Cerebellum (tissue), 4 donors: ENCODE measurements at places on chromosomes 12 and 14.

DNA sequence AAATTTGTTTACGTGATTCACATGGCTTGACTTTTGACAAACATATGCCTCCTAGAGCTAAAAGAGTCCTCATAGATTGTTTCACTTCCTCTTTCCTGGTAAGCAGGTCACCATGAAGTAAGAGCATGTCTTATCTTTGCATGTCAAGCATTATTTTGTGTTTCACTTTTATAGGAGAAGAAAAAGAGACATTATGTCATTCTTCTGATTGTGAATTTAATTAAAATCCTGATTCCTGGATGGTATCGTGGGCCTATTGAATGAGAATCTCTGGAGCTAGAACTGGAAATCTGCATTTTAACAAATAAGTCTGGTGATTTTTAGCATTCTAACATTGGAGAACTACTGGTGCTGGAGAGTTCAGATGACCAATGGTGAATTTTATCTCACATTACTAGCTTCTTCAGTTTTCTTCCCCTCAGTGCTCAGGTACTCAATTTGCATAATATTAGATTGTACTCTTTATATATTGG lies 218.6 kb upstream of the ATP2B1 start:
- DNase-seq, result no peak

- DNase-seq, result no peak
Observed at GRCh38 chr12:118103201-118103600, 610 bp downstream of the VSIG10 start.

- no peak for DNase-seq
Observed at GRCh38 chr14:89401241-89401640, 15.8 kb downstream of the FOXN3 start.

DNA sequence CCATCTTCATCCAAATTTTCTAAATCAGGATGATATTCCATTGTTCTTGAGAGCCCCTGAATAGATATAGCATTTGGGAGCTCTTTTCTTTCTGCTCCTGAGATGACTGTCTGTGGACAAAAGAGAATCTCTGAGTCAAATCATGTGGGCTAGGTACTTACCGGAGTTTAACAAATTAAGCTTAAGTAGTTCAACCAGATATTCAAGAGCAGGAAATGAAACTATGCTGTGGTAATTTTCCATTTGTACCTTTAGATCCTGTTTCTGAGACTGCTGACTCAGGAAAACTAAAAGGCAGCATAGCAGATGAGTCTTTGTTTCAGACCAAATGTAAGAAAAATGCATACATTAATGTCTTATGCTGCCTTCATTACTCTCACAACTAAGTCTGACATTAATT lies at the start of gene CLEC7A:
Gene CLEC7A, minus strand, starts transcription at position 158 of the 400 bp plus-strand sequence. Its CDS starts 117 bp downstream, at position 41.
- DNase-seq, result no peak

DNA sequence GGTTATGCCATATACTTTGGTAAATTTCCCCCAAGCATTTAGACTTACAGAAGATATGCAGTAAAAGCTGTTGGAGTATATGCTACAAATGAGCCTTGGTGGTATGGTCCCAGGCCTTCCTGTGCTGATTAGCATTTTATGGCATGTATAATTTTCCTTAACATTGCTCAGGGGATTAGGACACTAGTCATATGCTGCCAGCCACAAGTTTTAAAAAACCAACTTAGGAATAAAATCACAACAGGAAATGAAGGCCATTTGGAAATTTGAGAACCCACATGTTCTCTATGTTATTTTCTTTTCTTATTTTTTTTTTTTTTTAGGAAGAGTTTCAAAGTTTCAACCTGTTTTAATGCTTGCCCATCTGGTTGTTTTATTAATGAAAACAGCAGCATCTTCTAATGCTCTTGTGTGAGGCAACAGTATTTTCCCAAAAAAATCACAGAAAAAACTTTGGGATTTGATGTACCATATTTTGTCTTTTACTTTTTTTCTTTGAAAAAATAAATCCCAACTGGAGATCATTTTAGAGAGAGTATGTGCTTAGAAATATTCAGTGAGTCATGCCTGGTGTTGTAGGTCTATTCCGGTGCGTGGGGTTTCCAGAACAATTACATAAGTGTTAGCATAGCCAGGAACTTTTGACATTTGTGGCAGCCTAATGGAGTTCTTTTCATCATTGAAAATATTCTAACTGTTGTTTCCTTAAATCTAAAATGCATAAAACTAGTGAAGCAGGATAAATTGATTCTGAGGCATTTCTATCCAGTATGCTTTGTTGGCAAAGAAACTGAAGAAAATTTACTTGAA lies 21.7 kb upstream of the DUSP6 start:
- no peak for DNase-seq
